ENCODE measurements at places on chromosomes 5 and 9.

DNA sequence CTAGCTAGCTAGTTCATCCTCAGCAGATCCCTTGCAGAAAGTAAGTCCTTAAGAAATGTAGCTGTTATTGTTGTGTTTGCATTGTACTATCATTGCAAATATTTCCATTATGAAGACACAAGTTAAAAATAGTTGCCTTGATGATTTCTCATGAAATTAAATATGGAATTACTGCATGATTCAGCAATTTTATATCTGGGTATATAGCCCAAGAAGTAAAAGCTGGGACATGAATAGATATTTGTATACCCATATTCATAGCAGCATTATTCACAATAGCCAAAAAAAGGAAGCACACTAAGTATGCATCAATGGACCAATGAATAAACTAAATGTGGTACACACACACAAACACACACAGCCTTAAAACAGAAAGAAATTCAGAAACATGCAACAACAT, 6.8 kb downstream of the IFNB1 start:
- DNase-seq: no peak

DNA sequence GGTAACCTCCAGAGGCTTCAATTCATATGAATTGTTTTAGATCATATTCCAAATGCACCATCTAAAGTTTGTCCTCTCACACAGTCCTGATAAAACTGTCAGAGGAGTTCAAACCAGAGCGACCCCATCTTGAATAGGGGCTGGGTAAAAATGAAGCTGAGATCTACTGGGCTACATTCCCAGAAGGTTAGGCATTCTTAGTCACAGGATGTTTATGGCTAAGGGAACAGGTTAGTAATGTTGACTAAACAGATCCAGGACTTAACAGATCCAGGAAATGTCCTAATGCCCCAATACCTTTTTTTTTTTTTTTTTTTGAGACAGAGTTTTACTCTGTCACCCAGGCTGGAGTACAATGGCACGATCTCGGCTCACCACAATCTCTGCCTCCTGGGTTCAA, 192.6 kb upstream of the PRDM9 start:
- no peak for DNase-seq

DNA sequence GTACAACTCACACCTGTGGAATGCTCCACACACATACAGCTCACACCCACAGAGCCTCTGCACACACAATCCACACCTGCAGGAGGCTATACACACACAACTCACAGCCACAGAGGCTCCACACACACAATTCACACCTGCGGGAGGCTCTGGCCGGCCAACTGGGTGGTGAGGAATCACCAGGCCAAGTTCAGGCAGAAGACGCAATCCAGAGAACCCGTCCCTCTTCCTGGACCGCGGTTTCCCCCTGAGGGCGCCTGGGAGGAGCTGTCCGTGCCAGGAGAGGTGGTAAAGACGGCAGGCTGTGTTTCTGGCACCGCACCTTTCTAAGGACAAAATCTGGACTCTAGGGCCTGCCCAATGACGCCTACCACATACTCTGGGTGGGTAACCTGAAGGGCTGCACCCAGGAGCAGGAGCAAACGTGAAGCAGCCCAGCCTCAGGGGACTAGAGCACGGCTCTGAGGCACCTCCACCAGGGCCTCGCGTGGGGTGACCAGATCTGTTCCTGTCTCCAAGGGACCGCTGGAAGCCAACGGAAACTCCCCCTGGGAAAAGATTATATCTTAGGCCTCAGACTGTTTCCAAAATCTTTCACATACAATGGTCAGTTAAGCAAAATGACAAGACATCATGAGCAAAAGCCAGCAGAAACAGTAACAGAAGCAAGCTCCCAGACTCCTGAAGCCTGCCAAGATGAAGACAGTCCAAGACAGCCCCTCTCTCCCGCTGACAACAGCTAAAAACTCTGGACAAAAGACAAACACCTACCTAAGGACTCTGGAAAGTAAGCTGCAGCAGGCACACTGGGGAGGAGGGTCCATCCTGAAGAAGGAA, 16.9 kb downstream of the CAMSAP1 start:
- DNase-seq: no peak

GRCh38 chr5:164351245-164351834, 845.9 kb downstream of the MAT2B start:
- no peak for DNase-seq

GRCh38 chr5:67400752-67401151, 204.2 kb upstream of the CD180 start:
- DNase-seq: no peak

DNA sequence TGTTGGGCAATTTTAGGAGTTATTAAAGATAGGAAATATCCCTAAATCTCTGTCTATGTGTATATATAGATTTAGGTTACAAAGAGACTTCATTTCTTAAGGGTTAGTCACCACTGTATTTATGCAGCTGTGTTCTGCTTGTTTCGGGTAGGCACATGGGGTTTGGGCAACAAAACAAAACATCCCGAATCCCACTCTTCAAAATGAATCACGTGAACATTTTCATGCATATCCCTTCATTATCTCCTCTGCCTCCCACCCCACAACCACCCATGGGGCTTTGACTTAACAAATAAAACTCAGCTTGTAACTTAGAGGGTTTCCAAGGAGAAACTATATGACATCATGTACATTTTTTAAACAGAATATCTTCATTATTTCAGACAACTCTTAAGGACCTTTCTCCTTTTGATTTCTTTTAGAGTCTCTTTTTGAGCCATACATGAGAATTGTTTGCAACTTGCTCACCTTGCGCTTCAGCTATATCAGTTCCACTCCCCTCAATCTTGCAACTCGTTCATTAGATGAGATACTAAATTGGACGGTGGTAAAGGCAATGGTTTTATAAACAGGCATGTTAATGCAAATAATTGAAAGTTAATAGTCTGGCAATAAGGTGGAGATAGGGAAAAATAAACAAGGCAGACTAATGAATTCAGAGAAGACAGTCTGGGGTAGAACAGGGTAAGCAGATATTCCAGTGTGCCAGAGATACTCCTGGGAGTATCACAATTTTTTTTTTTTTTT, 136.7 kb downstream of the CD180 start:
- no peak for DNase-seq

DNA sequence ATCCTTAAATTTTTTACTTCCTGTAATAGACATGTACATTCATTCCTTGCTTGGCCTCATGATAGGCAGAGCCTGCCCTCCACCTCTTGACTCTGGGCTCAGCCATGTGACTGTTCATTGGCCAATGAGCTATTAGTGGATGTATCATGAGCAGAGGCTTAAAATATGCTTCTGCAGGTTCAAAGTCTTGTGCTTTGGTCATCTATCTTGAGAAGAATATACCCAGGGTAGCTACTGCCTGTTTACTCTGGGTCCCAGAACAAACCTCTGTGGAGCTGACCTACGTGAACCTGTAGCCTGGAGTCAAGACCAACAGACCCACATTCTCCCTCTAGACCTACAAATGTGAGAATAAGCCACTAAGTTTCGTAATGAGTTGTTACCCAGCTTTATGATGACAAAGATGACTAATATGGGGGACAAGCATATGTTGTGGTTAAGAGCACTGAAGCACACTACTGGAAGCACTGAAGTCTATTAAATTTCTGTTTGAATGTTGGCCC, 244.4 kb downstream of the MAST4 start:
- DNase-seq: no peak

DNA sequence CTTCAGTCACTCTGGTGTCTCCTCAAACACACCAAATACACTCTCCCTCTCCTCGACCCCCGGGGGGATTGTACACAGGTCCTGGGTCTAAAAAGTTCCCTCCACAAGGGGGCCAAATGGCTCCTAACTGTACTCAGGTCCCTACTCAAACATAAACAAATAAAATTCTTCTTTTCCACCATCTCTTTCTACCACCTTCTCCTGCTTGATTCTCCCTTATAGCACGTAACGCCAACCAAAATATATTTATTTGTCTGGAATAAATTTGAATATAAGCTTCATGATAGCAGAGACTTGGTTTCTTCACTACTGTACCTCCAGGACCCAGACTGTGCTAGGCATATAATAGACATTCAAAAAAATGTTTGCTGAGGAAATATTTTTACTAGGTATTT, 21.4 kb downstream of the ZNF608 start:
- DNase-seq: no peak

- no peak for DNase-seq
These were observed 10.3 kb upstream of the CRHBP start for GRCh38 chr5:76942581-76942980.
